GOT3 (cell line): ENCODE measurements at places on chromosomes 3 and 15.

DNA sequence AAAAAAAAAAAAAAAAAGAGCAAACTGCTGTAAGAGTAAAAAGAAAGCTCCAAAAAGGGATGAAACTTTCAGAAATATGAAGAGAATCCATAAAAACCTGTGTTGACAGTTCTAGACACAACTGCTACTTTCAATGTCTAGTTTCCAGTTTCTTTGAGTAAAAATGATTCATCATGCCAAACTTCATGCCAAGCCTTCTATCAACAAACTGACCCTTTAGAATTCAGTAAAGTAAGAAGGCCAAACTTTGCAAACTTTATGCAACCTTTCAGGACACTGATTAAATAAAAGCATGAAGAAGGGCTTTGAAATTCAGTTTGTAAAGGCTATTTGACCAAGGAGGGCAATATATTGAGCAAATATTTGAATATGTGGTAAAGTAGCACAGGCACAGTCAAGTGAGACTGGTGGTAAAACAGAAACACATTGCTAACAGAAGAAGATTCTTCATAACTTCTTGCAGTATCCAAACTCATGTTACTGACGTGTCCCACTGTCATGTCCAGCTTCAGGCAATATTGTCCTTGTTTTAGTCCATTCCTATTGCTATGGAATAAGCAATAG lies 56.3 kb upstream of the CFAP20DC start:
- no peak for DNase-seq

- no peak for DNase-seq
Measured at GRCh38 chr3:98691897-98692296, 71.2 kb upstream of the ST3GAL6 start.

- DNase-seq = peak; percentile 13
Measured at GRCh38 chr3:186425788-186426730, 64.0 kb upstream of the DGKG start.

DNA sequence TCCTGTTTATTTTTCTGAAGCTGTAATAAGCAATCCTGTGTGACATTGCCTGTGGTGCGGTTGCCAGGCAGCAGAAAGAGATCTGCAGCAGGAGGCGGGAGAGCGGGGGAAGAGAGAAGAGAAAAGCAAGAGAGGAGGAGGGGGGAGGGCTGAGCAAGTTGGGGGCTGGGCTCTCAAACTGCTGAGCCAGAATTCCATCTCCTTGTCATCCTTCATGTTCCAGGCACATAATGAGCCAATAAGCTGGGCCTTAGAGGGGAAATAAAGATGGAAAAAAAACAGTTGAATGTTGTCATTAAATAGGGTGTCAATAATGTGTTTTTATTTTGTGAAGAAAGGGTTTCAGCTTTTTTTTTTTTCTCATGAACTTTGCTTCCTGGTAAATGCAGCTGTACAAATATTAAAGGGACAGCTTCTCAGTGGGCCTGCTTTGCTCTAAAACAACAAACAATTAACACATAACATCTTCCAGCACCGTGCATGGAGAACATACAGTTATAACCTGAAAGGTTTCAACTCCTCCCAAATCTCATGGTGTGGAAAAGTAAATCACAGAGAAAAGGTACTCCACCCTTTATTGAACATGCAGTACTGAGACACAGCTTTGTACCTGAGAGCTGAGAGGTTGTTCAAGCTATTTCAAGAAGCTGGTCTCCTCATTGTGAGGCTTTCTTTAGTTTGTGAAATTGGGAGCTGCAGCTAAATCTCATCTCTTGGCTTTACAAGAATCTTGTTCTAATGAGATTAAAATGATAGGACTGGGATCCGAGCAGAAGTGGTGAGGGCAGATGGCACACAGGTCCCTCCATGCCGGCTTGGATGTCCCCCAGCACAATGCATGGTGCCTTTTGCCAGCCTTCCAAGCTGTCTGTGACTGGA lies 451.1 kb upstream of the KCNMB2 start:
- no peak for DNase-seq

GRCh38 chr3:63795438-63795837 lies 23.7 kb upstream of the C3orf49 start:
- DNase-seq = no peak

DNA sequence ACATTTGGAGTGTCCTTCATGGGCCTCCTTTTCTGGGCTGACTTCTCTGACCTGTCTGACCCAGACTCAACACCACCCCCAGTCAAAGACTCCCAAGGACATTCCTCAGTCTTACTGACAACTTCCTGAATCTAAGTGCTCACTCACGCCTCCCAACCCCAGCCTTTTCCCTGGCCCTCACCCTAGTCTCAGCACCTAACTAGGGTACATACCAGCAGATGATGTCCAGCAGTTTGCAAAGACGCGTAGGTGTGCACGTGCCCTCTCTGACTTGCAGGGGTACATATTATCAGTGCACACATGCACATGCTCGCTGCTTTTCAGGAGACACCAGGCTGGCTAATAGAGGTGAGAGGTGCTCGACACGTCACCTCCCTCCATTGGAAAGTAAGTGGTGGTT lies 38.7 kb upstream of the SLCO2A1 start:
- no peak for DNase-seq

DNA sequence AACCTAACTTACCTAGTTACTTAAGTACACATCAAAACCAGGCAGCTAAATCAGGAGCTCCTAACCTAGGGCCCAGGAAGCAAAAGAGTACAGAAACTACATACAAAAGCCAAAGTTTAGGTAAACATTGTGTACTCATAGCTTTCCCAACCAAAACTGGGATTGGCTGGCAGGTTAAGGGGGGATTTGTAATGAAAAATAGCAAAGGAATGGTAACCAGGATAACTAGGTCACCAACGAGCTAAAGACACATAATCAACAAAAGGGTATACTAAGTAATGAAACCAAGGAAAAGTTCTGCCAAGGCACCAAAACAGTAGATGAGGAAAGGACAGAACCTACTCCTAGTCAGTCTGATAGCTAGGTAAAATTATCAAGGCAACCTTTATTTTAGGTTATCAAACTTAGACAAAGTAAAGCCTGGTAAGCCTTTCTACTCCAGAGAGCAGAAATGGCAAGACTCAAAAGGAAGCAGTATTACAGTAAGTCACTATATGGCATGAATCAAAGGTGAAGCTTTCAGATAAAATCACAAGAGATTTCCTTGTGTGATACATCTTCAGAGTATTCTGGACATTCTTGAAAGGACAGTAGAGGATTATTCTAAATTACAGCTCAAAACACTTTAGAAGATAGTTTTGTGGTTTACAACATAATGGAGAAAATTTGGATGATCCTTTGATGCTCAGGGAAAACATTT lies 10.2 kb downstream of the TRA2B start:
- DNase-seq = no peak

GRCh38 chr3:87227835-87228144 lies 681 bp downstream of the CHMP2B start:
- no peak for DNase-seq

GRCh38 chr15:96553931-96554330 lies 223.4 kb downstream of the NR2F2 start:
- no peak for DNase-seq

GRCh38 chr15:64067564-64068030 lies 21.3 kb upstream of the DAPK2 start:
- peak; percentile 46 for DNase-seq

GRCh38 chr3:112778353-112778948 lies 68.2 kb downstream of the CD200R1L start:
- no peak for DNase-seq

DNA sequence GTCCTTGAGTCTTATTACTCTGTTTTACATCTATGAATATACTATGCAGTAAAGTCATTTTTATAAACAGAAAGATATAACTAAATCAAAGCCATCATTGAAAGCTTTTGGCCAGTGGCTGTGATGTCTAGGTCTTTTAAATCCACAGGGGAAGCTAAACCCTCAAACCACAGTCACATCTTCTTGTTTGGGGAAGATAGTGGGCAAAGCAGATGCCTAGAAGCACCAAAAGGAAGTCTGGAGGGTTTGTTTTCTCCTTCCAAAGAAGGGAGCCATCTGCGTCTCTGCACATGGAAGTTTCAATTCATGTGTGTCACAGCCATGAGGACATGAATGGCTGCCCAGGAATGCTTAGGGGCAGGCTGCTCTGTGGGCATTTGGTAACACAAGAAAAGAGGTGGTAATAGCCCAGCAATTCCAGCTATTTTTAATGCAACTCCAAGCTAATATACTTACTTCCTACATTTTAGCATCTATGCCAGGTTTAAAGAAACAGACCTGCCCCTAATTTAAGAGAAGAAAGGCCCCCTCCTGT lies 322.2 kb downstream of the SLC9A9 start:
- DNase-seq = no peak

DNA sequence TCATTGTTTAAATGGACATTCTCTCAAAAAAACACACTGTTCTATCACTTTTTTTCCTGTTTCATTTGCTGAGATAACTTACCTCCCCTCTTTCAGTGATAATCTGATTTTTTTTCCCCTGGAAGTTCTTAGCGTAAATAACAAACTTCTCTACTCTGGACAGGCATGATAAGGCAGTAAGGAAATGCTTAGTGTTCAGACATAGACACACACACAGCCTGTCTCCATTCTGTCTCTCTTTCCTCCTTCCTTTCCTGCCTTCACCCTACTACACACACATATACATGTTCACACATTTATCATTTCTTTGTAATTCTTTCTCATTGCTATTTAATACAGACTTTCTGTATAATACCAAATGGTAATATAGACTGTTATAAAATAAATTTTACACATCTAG lies 470.8 kb upstream of the ROBO1 start:
- DNase-seq = no peak

DNA sequence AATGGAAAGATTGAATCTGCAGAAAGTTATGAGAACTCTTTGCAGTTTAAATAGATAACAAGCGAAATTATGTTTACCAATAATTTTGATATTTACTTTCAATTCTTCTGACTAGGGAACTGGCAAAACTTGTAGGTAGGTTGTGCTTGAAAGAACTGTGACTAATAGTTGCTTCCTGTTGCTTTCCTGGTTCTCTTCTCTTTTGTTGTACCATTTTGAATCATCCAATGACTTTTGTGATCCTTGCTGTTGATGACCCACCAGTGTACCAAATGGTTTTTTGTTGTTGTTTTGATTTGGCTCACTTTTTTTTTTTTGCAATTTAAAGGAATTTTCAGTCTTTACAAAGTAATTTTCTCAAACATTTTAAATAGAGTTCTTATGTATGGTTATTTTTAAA lies 64.9 kb upstream of the DCBLD2 start:
- no peak for DNase-seq

- no peak for DNase-seq
Measured at GRCh38 chr3:177563243-177563780, 366.0 kb upstream of the TBL1XR1 start.

DNA sequence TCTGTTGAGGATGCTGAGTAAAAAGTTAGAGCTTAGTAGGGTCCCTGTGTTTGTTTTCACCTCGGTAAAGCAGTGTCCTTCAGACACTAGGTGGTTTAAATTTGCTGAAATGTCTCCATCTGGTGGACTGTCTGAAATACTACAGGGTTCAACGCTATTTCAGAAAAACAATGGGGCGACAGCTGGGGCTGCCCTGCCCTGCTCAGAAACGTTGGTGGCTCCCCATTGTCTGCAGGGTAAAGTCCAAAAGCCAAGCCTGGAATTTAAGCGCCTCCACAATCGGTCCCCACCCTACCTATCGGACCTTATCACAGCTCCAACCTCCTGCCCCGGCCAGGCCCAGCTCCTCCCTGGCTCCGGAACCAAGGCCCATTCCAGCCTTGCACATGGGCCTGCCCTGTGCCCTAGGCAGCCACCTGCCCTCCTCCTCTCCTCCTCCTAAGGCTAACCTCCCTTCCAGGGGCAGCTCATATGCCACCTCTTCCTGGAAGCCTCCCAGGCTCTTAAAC lies 4.3 kb upstream of the TSEN2 start:
- DNase-seq = no peak

- no peak for DNase-seq
Measured at GRCh38 chr3:187669675-187670504, at the start of gene SST. Gene SST (minus strand): TSS chr3:187670394. CDS start chr3:187670291, 103 bp downstream.

GRCh38 chr3:112675943-112676535 lies 35.1 kb upstream of the CCDC80 start:
- DNase-seq = no peak

- no peak for DNase-seq
Measured at GRCh38 chr3:36146404-36146803, 233.9 kb upstream of the STAC start.

DNA sequence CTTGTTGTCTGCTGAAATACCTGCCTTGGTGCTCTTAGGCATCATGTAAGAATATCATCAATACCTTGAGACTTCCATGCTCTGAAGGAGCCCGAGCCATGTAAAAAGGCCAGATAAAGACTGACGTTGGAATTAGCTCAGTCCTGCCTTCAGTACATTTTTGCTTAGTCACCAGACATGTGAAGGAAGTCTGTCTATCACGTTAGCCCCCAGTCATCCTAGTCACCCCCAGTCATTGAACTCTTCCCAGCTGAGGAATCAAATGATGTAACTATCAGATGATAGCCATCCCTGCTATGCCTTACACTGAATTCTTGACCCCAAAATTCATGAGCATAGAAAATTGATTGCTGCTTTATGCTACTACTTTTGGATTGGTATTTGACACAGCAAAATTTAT lies 351.2 kb upstream of the SGO1 start:
- DNase-seq = no peak

- DNase-seq = no peak
Measured at GRCh38 chr15:69505956-69506556, 53.4 kb downstream of the RPLP1 start.

DNA sequence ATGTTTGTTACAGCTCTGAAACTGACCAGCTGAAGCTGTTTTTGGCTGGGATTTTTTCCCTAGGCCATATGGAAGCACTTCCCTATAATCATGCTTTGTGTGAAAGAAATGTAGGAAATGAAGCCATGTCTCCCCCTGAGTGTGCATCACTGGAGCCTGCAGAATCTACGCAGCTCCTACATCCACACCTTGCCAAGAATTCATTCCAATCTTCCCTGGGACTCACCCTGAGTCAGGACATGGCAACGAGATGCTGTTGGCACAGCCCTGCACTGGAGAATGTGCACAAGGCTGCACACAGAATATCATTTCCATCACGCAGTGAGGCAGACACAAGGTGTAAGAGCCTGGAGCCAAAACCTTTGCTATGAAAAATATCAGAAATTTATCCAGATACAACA lies 189.5 kb downstream of the ADAMTSL3 start:
- no peak for DNase-seq

DNA sequence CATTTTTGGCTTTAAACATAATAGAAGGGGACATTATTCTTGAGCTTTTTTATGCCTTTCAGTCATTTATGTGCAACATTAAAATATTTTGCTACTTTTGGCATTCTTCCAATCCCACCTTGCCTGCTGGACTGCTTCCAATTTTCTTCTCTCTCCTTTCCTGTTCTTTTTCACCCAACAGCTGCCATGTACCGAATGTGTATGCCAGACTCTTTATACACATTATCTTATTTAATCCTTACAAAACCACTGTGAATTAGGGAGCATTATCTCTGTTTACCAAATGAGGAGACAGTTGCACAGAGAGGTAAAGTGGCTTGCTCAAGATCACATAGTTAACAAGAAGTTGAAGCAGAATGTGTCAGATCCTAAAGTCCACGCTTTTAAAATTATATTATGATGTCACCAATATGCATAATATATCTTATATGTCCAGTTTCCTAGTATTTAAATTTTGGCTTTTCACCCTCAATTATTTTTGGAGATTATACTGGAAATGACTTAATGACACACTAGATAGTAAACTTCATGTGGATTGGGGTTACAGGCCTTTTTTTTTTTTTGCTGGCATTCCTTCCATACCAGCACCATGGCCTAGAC lies 231.5 kb downstream of the THRB start:
- no peak for DNase-seq
